Left hindlimb (tissue), 1 donor: ENCODE measurements at places on chromosomes 3 and 15.

DNA sequence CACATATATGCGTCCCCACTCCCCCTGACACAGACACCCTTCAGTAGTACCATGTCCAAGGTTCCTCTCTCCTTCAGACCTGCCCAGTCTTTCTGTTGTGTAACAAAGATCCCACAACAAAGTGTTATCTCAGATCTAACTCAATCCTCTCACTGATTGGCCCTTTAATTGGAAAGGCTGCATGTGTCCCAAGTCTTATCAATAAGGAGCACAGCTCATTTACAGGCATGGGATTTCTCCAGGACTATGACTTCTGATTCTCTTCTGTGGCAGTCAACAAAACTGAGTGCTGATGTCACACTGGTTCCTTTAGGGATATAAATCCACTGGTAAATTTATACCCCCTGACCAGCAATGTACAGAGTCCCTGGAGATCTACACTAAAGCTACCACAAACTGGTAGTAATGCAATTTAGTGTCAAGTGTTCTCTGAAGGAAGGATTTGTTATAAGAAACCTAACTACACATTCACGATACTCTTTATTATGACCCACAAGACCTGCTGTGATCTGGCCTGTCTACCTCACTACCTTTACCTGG is 28.1 kb downstream of the CLK3 start:
- DNase-seq = no peak

DNA sequence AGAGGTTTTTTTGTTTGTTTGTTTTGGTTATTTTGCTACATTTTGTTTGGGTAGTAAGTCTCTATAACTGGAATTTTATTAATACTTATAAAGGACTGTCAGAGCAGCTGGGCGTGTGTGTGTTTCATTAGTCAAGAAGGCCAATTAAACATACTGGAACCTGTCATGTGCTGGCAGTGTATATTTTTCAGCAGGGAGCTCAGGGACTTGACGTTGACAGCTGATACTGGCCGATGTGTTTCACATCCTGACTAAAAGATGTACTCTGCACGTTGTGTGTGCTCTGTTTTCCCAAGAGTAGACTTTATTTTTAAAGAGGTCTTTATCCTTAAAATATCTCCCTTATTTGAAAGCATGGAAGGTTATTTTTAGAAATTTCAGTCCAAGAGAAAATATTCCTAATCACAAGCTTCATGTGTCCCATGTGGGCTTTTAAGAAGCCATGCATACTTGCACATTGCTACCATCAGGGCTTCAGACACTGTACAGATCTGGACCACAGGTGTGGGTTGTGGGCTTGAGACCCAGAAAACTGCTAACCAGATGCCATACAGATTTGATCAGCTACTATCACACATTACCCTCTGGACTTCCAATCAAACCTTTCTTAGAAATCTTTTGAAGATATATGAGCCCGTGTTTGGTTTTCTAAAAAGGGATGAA is 135.9 kb downstream of the FEZF2 start:
- DNase-seq = no peak

DNA sequence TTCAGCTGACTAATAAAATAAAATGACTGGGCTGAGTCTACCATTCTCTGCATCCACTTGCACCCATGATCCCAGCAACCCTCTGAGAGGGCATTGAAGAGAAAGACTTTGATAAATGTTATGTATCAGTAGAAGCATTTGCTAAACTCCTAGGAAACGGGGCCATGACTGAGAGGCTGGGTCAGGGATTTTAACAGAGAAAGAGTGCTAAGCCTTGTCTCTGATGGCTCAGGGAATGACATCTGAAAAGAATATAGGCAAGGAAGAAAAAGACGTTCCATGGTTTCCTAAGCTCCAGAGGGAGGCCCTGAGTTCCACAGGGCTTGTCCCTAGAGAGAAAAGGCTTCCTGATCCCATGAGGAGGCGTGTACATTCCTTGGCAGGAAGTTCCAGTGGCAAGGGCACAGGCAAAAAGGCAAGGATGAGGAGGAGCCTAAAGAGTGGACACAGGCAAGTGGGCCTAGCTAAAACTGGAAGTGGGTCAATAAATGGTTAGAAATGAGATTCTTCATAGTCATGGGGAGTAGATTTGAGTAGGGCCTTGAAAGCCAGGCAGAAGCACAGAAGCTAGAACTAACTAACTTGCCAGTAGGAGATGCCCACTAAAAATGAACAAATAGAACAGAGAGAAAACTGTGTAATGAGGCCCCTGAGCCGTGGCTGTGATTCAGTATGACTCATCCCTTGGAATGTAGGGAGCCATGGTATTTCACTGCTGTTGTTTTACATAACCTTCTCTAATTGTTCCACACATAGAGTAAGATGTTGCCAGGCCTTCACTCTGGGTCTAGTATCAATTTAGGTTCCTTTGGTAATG is 44.9 kb upstream of the MANF start:
- no peak for DNase-seq

- no peak for DNase-seq
Observed at GRCh38 chr15:60751985-60752952, 273.3 kb upstream of the ICE2 start.

DNA sequence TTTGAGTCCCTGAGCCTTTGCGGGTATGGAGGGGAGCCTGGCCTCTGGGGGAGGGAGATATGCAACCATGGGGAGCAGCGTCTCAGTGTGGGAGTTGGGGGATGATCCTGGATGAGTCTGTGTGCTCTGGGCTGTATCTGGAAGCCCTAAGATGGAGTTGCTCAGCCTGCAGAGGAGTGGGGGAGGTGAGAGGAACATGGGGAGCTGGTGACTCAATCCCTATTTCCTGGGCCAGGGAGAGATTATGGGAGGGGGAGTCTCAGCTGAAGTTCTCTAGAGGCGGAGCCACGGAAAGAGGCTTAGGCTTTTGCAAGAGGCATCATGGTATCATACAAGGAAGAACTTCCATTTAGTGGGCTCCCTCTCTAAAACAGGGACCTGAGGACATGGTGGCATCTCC is 59.5 kb upstream of the TMEM115 start:
- DNase-seq = no peak

DNA sequence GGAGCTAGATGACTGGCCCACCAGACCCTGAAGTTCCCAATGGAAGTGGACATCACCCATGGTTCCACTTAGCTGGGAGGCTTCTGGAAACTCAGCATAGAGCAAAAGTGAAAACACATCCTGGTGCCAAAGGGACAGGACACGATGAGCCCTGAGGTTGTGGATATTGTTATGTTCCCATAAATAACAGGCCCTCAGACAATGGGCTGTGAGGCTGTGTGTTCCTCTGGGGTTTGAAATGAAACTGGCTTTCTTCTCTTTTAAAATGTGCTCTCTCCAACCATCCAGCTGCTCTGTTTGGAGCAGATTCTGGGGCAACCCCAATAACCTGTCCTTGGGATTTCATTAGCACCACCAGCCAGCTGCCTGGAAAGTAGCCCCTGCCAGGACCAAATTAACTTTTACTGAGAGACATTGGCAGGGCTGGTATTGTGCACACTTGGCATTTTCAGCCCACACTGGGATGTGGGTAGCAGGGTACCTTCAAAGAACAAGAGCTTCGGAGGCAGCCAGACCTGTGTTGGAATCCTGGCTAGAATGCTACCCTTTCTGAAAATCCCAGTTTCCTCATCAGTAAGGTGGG is 97.5 kb downstream of the DNAJB8 start:
- no peak for DNase-seq

GRCh38 chr3:143856252-143856970 is 8.1 kb upstream of the SLC9A9 start:
- no peak for DNase-seq

GRCh38 chr15:26729030-26729429 is 43.8 kb downstream of the GABRB3 start:
- DNase-seq = no peak
